ENCODE measurements at places on chromosomes 4 and X.

DNA sequence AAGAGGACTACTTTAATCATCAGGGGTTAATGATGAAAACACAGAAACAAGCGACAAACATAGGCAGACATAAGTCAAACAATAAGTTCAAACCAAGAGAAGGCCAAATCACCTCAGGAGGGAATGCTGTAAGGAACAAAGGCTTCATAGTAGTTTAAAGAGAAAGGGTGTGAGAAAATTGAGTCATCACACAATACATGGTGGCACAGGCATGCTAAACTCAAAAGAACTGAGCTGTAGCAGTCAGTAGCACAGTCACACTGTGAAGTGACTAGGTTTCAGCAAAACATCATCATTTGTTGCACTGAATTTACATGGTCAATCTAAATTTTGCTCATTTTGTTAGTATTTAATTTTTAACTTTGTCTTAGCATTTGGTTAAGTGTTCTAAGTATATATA lies 24.2 kb downstream of the SMC1A start:
- DNase-seq, result no peak

DNA sequence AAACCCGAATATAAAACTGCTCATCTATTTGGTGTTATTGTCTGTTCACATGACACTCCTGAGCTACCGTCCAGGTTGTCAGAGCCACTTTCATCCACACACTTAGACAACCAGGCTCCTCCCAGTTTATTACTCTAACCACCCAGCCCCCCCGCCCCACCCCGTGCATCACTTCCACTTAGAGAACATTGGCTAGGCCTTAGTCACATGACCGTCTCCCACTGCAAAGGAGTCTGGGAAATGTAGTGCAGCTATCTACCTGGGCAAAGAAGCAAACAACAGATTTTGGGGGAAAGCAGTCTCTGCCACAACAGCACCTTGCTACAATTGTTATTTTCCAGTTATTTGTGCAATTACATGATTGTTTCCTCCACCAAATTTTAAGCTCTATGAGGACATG lies 57.6 kb upstream of the RBPJ start:
- no peak for DNase-seq

DNA sequence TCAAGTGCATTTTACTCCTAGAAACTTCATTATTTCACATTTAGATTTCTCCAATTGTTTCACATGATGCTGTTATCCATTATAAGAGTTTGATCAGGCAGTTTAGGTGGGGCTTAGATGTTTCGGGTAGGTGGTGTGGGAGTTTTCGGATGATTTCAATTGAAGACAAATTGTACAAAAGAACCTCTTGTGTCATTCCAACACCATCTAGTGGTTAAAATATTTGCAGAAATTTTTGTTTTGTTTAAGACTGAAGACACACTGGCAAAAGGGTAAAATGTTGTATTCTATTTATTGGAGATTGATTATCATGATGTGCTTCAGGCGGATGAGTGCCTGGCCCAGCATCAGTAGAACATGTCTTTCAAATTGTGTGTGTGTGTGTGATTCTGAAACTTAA lies 212.7 kb downstream of the SH3BGRL start:
- no peak for DNase-seq

DNA sequence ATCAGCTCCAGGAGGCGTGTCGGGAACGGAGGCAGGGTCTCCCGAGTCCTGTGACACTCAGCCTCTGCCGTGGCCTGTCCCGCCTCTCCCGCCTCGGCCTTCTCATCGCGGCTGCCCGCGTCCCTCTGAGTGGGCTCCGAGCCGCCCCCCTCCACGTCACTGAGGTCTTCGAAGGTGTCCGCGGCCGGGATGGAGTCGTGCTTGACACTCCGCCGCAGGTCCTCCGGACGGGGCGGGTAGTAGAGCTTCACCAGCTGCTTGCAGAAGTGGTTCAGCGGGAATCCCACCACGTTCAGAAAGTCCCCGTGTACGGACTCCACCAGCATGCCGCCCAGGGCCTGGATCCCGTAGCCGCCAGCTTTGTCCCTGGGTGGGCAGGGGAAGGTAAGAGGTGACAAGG lies 25.0 kb downstream of the ASMTL start:
- DNase-seq, result no peak

GRCh38 chr4:123555233-123555806 lies 158.7 kb downstream of the SPRY1 start:
- DNase-seq, result peak; percentile 86

GRCh38 chr4:158610790-158611189 lies 60.9 kb downstream of the C4orf46 start:
- no peak for DNase-seq

GRCh38 chr4:151192556-151193235 lies 84.3 kb upstream of the PRSS48 start:
- DNase-seq, result no peak

- DNase-seq, result peak; percentile 19
Measured at GRCh38 chr4:173167758-173168395, 734 bp upstream of the GALNT7 start.
